Activated CD8-positive, alpha-beta memory T cell treated with anti-CD3 and anti-CD28 coated beads for 24 hours (primary cell): ENCODE measurements at places on chromosomes 3 and 15.

DNA sequence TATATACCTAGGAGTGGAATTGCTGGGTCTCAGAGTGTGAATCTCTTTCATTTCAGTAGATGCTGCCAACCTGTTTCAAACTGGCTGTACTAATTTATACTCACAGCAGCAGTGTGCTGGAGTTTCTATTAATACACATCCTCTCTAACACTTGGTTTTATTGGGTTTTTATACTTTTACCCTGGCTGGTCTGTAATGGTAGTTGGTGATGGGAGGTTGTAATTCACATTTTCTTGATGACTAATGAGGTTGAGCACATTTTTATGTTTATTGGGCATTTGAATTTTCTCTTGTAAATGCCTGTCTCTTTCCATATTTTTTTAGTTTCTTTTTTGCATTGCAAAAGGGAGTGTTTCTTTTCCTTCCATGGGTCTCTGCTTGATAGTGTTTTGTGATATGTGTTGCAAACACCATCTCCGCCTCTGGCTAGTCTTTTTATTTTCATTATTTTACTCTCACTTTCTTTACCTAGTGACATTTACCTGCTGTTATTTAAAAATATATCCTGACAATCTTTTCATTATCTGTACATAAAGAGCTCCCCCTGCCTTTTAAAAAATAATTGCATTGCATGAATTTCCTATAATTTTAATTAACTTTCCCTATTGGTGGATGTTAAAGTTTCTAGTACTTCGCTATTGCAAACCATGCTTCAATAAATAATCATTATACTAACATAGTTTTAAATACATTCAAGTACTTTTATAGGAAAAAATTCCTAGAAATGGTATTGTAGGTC is 49.0 kb upstream of the GCNT3 start:
- no peak for DNase-seq

- DNase-seq: no peak
These were observed 340.1 kb downstream of the PTPRG start for GRCh38 chr3:61901496-61901895.

DNA sequence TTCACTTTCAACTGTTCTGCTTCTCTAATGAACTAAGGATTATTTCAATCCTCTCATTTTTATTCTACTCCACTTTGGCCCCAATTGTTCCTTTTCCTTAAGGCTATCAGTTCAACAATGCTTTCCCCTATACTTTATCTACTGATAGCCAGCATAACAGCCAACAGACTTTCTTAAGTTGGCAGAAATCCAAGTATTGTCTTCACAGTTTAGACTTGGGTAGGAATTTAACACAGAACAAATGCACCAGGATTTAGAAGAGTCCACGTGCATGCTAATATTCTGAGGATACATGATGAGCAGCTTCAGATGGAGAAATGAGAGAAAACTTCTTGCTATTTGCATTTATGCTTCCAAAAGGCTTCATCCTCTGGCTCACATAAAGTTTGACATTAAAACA is 54.8 kb downstream of the FBN1 start:
- DNase-seq: no peak

- DNase-seq: no peak
These were observed 549.6 kb upstream of the CCDC54 start for GRCh38 chr3:106827515-106828213.

DNA sequence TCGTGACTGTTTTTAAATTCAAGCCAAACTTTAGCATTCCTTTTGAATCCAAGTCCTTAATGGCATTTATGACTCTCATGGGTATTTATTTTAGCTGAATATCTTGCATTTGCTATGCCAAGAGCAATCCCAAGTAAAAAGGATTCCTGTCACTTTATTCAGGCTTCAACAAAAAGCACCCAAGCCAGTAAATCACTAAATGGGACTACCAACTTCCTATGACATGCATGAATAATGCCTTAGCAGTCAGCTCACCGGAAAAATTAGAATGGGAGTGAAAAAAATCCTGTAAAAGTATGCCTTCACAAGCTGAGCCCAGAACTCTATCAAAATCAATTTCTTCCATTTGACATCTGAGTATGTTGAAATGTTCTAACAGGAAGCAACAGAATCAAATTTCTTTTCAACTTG is 1297.9 kb downstream of the ROBO2 start:
- no peak for DNase-seq
